ENCODE measurements at places on chromosomes 6 and 20.

DNA sequence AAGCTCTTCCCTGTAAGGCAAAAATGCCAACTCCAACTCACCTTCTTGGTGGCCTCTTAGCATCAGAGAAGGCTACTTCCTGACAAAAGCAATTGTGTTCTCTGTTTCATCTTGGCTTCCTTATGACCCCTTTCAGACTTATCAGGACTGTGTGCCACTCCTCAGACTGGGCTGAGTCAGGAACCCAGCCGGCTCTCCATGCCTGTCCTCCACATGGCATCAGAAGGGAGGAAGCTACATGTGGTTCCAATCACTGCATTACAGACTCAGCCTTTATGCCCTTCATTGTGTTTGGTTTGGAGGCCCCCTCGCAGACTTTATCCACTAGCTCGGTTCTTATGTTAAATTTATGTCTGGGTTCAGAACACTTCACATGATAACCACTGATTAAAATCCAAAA, 142.5 kb downstream of the SLC24A3 start:
- no peak for DNase-seq

DNA sequence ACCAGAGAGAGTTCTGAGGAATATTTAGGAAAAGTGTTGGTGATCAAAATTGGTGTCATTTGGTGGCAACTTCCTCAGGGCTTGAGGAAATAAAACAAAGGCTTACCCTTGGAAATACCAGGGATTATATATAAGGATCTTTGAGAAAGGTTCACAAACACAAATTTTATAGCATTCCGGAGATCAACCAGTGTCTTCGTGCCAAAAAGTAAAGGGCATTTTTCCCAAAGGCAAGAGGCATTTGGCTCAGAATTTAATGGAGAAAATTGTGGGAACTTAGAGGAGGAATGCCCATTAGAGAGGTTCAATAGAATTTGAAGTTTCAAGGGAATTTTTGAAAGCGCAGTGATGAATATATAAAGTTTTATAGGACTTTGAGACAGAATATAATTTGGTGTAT, 179.5 kb downstream of the FUT9 start:
- DNase-seq, result no peak

GRCh38 chr6:10837622-10837994, 731 bp downstream of the MAK start:
- no peak for DNase-seq

GRCh38 chr20:16553101-16553500, 20.1 kb downstream of the KIF16B start:
- no peak for DNase-seq

DNA sequence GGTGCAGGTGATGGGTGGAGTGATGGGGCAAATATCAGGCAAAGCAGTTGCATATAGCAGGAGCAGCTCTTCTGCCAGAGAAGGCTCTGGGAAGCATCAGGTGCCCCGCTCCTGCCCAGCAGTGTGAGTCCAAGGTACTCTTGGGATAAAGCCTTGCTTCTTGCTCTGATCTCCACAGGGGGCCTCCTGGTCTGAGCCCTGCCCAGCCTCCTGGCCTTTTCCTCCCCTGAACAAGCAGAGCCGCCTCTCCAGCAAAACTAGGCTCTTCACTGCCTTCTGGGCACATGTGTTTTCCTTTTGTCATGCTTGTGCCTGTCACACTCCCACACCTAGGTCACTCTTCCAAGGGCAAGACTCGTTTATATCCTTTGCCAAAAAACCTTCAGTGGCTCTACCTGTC, 34.3 kb downstream of the SIRPA start:
- DNase-seq, result no peak

- DNase-seq, result no peak
Measured at GRCh38 chr6:6590530-6590929, 2.0 kb downstream of the LY86 start.

DNA sequence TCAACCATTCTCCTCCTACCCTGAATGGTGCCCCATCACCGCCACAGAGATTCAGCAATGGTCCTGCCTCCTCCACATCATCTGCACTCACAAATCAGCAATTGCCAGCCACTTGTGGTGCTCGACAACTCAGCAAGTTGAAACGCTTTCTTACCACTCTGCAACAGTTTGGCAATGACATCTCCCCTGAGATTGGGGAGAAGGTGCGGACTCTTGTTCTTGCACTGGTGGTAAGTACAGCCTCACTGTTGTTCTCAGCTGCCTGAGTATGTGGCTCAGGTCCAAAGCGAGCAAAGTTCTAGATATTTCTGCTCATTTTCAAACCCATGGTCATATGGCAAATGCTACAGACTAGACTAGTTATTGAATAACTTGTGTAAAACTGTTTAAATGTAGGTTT, 51.0 kb upstream of the C20orf144 start:
- DNase-seq, result no peak

DNA sequence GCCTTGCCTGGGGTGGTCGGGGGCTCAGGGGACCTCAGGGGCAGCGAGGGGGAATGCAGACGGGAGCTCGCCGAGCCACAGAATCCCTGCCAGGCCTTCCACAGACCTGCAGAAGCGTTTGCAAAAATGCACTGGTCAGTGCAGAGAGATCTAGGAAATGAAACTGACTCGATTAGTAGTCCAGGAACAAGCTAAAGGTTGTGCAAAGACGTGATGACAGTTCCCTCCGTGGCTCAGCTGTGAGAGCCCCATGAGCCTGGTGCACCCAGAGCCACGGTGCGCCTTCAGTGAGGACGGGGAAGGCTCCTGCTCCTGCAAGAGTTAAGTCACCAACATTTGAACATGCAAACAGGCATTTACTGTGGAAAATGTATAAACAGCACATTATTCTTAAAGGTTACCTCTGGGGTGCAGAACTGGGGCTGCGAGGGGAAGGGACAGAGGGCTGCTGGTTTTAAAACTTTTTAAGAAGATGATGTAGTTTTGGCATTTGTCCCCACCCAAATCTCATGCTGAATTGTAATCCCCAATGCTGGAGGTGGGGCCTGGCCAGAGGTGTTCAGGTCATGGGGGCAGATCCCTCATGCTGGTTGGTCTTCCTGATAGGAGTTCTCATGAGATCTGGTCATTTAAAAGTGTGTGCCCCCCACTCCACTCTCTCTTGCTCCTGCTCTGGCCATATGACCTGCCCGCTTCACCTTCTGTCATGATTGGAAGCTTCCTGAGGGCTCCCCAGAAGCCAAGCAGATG, 147.3 kb downstream of the DLL1 start:
- DNase-seq, result no peak

DNA sequence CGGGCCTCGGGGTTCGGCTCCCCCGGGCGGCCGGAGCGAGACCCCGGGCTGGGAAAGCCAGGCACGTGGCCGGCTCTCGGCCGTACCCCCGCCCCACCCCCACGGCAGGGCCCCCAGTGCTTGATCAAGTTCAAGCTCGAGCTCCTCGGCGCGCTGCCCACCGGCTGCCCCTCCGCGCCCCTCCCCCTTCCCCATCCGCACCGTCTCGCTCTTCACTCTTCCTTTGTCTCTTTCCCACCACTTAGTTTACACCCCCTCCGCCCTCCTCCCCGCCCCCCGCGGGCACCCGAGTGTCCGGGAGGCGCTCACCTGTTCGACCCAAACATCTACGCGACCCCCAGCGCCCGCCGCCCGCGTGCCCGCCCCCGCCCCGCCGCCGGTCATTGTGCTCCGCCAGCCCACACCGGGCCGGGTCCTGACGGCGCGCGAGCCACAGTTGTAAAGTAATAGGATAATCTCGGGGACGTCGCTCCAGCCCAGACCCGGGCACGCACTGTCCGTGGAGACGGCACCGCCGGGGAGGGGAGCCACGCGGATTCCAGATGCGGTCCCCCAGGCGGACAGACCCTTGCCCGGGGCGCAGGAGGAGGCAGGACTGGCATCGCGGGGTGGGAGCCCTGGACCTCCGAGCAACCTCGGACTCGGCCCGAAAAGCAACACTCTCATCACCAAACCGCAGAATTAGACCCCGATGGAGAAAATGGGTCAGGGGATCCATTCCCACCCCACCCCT, 100.7 kb downstream of the NOL4L start:
- no peak for DNase-seq

All from HTR-8/SVneo (cell line).